ENCODE measurements at places on chromosomes 1 and 21. TPM values are rescaled to one million over a fixed set of nuclear protein-coding genes. Genes with fewer than 3 reads are reported as not detected.

GRCh38 chr1:20271498-20272400, 18.9 kb upstream of the VWA5B1 start:
- DNase-seq = no peak

The RGS13 gene
- not detected for polyA plus RNA-seq

GRCh38 chr1:6450943-6451373, 15.0 kb downstream of the TNFRSF25 start:
- DNase-seq = no peak

GRCh38 chr1:87973896-87974295, 645.2 kb downstream of the LMO4 start:
- no peak for DNase-seq

The OR2T29 gene
- polyA plus RNA-seq = not detected

The HRNR gene
- not detected for polyA plus RNA-seq

Measured in CD4-positive, alpha-beta memory T cell (primary cell).